ENCODE measurements at places on chromosomes 6 and 20.

DNA sequence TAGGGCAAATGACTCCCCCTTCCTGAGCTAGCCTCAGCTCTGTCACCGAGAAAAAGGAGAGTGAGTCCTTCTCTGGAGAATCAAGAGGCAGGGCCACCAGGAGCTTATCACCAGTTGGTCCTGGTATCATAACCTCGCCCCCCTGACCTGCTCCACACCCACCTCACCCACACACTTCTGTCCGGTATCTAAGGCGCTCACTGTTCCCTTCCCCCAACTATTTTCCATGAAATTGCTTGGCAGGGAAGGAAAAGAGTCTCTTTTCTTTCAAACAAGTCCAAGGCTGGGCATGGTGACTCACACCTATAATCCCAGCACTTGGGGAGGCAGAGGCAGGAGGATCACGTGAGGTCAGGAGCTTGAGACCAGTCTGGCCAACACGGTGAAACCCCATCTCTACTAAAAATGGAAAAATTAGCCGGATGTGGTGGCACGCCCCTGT lies 77.6 kb downstream of the ZMYND8 start:
- peak; percentile 34 for DNase-seq

DNA sequence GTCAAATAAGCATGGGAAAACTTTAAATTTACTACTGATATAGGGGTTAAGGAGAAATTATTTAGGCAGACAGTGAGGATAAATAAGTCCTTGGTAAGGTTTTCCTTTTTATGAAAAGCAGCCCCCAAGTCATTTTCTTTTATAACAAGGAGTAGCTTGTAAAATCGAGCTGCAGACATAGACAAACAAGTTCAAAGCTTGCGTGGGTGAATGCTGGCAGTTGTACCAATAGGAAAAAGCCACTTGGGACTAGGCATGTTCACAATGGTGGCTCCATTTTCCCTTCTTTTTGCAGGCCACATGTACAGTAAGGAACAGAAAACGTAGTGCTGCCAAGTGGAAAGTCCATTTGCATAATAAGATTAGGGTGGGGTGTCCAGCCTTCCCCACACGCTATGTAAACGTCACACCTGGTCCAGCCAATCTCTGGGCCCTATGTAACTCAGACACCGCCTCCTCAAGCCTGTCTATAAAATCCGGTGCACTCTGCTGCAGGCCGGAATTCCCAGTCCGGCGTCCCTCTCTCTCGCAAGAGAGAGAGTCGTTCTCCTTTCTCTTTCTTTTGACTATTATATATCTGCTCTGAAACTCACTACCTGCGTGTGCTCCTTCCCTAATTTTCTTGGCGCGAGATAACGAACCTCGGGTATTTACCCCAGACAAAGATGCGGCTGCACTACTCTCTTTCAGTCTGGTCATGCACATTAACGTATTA lies 217.1 kb upstream of the MAN1A1 start:
- DNase-seq, result no peak

GRCh38 chr6:39302669-39303424 lies 11.4 kb downstream of the KCNK17 start:
- peak; percentile 94 for DNase-seq

DNA sequence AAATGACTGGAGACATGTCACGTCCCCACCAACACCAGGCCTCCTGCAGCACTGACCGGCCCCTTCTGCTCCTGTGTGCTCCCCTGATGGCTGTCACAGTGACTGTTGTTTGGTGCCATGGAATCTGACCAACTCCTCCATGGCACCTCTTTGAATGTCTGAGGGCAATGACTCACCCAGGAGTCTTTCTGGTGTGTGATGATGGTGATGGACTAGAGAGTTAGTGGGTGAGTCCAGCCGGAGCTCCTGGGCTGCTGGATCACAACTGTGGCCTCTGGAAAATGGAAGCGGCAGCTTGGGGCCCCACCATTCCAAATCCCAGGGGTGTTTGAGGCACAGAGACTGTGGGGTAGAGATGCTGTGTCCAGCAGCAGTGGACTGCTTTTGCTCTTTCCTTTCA lies 133.3 kb downstream of the TFAP2C start:
- no peak for DNase-seq

DNA sequence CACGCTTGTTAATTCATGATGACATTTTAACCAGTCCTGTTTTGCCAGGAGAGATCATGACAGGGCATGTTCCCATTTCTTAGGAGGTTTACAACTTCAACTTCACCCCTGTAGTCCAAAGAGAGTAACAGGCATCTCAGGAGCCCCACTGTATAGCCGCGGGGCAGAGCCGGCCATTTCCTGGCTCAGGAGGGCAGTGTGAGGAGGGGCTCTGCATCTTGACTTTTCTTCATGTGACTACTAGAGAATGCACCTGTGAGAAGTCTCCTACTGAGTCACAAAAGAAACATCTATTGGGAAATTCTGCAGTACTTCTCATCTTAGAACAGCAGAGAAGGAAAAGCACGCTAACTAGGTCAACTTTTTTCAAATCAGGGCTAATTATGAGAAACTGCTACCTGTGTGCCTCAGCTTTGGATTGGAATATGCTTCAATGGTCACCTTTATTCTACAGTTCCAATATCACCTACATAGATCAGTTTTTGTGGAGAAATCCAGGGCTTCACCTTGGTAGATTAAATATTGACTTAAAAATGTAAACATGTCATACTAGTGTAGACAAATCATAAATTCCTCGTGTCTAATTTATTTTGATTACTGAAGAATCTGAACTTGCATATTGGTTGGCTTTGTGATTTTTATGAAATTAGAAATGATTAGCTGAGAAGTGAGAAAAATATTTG lies 28.6 kb upstream of the SIM1 start:
- DNase-seq, result no peak

- no peak for DNase-seq
These were observed 31.3 kb downstream of the SLC26A8 start for GRCh38 chr6:35993150-35993549.

GRCh38 chr20:63360850-63361518 lies at the start of gene CHRNA4:
Gene CHRNA4, minus strand, starts transcription at chr20:63361349. Its CDS starts 184 bp downstream, at chr20:63361165.
- no peak for DNase-seq

DNA sequence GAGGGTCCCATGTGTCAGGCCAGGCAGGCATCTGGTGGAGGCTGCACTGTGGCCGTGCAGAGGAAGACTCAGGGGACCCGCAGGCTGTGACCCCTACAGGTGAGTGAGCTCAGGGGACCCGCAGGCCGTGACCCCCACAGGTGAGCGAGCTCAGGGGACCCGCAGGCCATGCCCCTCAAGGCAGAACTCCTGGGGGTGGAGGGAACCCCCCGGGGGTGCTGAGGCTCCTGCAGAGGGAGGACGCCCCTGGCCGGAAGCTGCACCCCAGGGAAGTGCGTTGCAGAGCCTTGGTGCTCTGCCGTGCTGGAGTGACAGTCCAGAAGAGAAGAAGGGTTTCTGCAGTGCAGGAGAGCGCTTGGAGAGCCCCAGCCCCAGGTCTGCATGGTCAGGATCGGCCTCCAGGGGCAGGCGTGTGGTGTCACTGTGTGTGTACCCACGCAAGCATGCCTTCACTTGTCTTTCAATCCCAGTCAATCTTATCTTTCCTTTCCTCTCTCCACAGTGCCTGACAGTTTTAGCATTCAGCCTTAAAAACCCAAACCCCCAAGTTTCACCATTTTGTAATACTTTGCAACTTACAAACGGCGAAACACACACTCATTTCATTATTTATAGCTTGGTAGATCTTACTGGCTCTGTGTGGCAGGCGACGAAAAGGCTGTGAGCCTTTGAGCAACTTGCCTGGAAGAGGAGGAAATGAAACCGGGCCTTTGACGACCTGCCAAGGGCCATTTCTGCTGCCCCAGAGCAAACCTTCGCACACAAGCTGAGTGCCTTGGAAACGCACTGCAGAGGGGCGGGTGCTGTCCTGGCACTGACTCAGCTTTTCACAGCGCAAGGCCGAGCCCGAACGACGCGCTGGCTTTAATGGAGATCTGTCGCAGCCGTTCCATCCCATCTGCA lies 101.4 kb upstream of the AGPAT4 start:
- DNase-seq, result peak; percentile 76

DNA sequence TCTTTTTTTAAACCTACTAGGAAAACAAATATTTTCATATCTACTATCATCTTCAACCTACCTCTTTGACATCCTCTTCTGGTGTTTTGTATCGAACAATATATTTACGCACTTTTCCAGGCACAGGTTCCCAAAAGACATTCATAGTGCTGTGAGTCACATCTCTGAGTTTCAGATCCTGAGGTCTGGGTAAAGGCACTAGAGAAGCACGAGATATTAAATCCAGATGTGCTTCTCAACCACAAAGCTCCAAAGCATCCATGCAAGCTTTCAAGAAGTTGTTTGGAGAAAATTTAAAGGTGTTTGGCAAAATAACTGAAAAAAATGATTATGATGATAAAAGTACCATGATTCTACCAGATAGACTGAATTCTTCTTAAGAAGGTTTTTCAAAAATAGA lies 62.7 kb downstream of the COL12A1 start:
- DNase-seq, result no peak

- DNase-seq, result no peak
These were observed 46.0 kb downstream of the RREB1 start for GRCh38 chr6:7153789-7154188.

GRCh38 chr6:51495096-51495495 lies 592.3 kb downstream of the PKHD1 start:
- no peak for DNase-seq

- no peak for DNase-seq
These were observed 3.1 kb downstream of the JAG1 start for GRCh38 chr20:10670501-10671220.

GRCh38 chr6:90574610-90575009 lies 12.3 kb downstream of the MAP3K7 start:
- no peak for DNase-seq

- no peak for DNase-seq
These were observed 186.7 kb downstream of the PHACTR1 start for GRCh38 chr6:12903246-12903645.

DNA sequence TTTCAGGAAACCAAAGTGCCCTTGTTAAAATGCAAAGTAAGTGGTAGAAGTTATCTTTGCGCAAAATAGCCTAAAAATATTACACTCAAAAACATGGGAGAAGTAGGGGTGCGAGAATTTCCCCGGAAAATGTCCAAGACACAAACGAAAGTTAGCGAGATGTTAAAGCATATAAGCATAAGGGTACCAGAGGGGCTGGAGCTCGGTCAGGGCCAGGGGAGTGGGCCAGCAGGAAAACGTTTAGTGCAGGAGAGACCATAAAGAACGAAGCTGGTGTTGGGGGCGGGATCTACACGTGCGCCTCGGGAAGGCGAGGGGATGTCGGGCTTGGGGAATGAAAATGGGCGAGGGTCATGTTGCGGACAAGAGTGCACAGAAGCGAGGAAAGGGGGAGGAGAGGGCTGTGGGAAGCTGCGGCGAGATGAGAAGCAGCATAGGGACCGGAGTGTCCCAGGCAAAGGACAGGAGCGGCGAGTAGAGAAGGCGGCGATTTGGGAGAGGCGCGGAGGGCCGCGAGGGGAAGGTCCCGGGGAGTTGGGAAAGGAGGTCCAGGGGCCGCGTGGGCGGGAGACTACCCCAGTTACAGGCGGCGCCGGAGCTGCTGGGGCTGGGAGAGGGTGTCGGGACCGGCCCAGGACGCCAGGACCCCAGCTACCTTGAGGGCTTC lies 600 bp downstream of the XPO5 start:
- DNase-seq, result no peak
